ENCODE measurements at places on chromosomes 11 and 22. TPM values are rescaled to one million over a fixed set of nuclear protein-coding genes. Genes with fewer than 3 reads are reported as not detected.

GRCh38 chr11:125685228-125685627 lies 4.6 kb upstream of the ACRV1 start:
- DNase-seq: no peak

DNA sequence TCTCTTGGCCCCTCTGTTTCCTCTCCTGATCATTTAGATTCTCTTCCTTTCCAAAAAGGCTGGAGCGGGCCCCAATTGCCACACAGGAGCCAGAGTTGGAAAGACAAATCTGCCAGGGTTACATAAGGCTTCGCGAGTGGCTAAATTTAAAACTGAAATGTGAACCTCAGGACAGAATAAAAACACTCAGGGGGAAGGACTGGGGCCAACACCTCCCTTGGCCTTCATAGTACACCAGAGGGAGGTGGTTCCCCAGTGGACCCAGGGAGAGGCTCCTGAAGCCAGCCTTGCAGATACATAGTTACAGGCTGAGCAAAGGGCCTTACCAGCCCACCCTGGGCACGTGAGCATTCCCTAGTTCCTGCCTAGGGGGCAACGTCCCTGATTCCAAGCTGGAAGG lies 150.1 kb downstream of the MN1 start:
- DNase-seq: no peak

GRCh38 chr11:57597916-57598830 lies 688 bp downstream of the SERPING1 start:
- DNase-seq: no peak

- no peak for DNase-seq
These were observed 13.7 kb upstream of the POU2AF2 start for GRCh38 chr11:111231836-111232235.

- no peak for DNase-seq
These were observed 6.8 kb downstream of the UFD1 start for GRCh38 chr22:19472233-19472632.

- DNase-seq: no peak
These were observed 351.8 kb downstream of the SHANK2 start for GRCh38 chr11:70900540-70900939.

DNA sequence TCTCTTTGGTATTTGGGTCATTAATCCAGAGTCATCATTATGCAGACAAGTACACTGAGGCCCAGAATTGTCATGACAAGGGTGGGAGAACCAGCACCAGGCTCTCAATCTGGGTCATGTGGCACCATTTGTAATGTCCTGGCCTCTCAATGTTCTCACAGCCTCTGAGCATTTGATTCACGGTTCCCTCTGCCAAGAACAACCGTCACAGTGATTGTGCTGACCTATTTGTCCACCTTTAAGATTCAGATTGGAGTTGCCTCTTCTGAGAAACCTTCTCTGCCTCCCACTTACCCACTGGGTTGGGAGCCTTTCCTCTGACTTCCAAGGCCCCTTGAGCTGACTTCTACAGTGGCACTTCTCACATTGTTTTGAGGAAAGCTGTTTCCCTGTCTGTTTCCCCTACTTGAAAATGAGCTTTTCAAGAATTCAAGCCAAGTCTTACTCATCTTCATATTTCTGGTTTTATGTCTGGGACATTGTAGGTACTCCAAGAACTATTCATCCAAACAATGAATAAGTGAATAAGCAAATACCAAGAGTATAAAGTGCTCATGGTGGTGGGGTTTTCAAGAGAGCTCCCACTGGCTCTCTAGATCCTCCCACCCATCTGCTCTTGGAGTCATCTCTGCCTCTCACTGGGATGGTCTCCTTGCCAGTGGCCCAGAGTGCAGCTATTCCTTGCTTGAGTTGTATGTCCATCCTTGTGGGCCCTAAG lies 126.4 kb upstream of the E2F8 start:
- no peak for DNase-seq

ISX gene
- not detected for total RNA-seq

CCDC116 gene
- total RNA-seq: 0.34 TPM

HEPHL1 gene
- total RNA-seq: not detected
